ENCODE measurements at places on chromosomes 16 and 17. TPM values are rescaled to one million over a fixed set of nuclear protein-coding genes. Genes with fewer than 3 reads are reported as not detected.

DNA sequence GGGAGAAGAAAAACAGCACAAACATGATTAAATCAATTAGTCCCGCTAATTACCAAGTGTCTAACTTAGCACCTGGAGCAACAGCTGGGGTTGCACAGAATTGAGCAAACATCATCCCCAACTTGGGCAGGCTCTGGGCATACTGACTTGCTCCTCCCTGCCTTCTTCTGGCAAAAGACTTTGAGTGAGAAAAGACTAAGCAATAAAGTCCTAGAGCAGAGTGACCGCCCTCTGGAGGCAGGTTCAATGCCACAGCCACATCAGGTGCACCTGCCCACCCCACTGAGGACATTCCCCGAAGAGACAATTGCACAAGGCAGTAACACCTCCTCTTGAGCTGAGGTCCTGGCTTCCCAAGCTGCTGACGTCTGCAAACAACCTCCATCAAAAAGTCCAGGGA is 358.3 kb downstream of the SOX9 start:
- DNase-seq = no peak

DNA sequence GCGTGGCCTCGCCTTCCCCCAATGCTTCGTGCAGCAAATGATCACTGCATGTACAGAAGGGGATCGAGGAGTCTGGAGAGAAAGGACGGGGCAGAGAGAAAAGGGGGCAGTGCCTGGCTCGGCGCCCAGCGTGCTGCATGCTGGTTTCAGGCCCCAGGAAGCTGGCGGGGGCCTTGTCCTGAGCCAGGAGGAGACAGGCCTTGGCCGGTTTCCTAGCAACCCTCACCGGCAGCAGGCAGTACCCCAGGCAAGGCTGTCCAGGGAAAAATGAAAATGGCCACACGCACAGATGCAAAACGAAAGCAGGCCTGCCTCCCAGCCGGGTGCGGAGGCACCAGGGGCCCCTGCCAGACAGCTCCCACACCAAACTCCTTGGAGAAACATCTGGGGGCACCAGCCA is 126.3 kb downstream of the ZFHX3 start:
- peak; percentile 57 for DNase-seq

DNA sequence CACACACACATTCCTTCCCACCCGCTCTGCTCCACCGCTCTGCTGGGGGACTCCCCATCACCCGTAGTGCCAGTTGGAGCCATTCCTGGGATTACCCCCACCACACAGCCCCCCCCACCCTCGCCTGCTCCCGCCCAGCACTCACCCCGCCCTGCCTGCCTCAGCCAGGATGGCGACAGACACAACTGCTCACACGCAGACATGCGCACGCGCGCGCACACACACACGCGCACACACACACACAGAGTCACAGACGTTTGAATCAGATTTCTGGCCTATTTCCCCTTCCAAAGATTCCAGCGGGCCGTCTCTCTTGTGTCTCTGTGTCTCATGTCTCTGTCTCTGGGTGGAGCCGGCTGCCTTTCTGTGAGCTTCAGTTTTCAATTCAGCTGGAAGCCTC is 4.4 kb downstream of the CACNA1G start:
- DNase-seq = peak; percentile 54

- DNase-seq = no peak
These were observed 3.3 kb downstream of the IFT20 start for GRCh38 chr17:28331891-28332420.

DNA sequence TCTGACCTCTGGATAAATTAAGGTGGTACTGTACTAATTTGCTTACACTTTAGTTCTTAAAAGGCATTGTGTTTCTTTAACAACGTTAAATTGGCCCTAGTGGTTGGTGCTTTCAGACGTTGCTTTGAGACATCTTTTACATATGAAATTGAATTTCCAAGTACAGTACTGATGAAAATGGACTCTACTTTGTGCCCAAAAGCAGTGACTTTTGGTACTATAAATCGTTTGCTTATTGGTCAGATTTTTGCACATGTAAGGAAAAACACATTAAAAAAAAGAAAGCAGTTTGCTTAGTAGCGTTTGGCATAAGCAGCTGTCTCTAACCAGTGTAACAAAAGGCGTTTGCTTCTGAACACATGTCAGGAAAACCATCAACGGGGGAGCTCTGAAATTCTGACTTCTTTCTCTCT is 139.6 kb downstream of the CDK5R1 start:
- DNase-seq = no peak

GRCh38 chr17:11308531-11308930 is 67.5 kb downstream of the SHISA6 start:
- DNase-seq = no peak

GRCh38 chr16:72657791-72658190 is 390.1 kb downstream of the ZFHX3 start:
- no peak for DNase-seq

- DNase-seq = no peak
These were observed 4.8 kb downstream of the EVPL start for GRCh38 chr17:76022285-76022684.

GRCh38 chr16:30369091-30369937 is 980 bp downstream of the TBC1D10B start:
- DNase-seq = no peak

- DNase-seq = no peak
These were observed 8.2 kb upstream of the PHF12 start for GRCh38 chr17:28959471-28959871.

DNA sequence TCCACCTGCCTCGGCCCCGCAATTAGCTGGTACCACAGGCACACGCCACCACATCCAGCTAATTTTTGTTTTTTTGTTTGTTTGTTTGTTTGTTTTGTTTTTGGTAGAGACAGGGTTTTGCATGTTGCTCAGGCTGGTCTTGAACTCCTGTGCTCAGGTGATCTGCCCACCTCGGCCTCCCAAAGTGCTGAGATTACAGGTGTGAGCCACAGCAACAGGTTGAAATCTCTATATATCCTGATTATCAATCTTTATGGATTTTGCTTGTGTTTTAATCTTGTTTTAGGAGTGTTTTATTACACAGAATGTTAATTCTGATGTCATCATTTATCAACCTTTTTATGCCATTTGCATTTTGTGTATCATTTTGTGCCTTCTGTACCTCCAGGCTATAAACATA is 48.2 kb downstream of the RAB11FIP4 start:
- no peak for DNase-seq

- DNase-seq = no peak
These were observed 44.8 kb upstream of the NLRP1 start for GRCh38 chr17:5629128-5629527.

- no peak for DNase-seq
These were observed 82.6 kb downstream of the IRX3 start for GRCh38 chr16:54203851-54204505.

DNA sequence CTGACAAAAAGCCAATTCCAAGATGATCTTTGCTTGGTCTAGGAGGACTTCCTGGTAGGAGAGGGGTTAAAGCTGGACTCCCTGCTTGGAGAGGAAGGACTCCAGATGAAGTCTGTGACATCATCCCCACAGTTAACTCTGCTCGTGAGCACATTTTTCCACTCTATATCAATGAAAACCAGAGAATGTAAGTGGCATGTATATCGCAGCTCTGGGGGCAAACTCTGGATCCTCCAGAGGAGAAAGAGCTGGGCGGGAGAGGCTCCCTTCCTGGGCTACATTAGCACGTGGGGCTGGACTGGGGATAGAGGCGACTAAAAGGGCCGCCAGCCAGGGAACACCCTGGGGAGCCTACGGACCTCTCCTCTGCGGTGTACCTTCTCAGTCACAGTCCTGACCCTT is 34.1 kb downstream of the HIC1 start:
- DNase-seq = peak; percentile 81

Gene CHRNE
- total RNA-seq = 0.32 TPM

DNA sequence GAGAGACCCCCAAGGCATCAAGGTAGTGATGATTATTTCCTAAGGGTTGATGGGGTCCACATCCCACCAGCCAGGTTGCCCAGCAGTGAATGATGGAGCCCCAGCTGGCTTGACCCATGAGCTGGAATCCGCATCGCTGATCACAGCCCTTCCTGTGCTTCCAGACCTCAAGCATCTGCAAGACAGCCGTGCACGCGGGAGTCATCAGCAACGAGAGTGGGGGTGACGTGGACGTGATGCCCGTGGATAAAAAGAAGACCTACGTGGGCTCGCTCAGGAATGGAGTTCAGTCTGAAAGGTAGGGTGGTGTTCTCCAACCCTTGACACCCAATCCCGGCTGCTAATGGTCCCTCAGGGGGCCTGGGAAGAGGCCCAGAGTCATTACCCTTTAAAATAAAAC is 69.3 kb downstream of the CRISPLD2 start:
- peak; percentile 59 for DNase-seq

Gene ASPHD1
- 7.8 TPM for total RNA-seq

DNA sequence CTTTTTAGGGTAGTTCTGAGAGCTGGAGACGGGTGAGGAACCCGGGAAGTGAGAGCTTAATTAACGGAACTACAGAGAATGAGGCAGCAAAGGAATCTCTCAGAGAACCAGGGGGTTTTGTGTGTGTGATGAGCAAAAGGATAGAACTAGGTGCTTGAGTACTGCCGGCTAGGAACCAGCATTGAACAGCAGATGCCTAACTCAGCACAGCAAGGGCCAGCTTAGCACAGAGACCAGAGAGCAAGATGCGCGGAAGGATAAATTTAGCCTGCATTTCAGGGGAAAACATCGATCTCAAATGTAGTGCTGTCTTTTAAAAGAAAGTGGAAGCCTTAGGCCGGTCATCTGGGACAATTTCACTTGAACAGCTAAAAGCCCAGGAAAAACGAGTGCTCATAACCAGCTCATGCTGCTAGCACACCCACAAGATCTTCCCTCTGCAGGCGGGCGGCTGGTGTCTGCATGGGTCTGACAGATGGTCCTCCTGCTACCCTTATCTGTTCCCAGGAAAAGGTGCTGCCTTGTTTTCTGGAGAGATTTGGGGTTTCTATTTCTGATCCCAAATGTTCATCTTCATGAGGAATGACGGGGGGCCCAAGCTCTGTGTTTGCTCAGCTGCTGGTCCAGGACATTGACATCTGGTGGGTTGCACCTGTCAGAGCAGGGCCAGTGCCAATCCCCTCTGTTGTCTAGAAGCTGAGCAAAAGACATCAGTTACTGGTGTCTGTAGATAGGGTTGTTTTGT is 103.9 kb downstream of the SOCS1 start:
- DNase-seq = no peak

Gene CLEC19A
- not detected for total RNA-seq

DNA sequence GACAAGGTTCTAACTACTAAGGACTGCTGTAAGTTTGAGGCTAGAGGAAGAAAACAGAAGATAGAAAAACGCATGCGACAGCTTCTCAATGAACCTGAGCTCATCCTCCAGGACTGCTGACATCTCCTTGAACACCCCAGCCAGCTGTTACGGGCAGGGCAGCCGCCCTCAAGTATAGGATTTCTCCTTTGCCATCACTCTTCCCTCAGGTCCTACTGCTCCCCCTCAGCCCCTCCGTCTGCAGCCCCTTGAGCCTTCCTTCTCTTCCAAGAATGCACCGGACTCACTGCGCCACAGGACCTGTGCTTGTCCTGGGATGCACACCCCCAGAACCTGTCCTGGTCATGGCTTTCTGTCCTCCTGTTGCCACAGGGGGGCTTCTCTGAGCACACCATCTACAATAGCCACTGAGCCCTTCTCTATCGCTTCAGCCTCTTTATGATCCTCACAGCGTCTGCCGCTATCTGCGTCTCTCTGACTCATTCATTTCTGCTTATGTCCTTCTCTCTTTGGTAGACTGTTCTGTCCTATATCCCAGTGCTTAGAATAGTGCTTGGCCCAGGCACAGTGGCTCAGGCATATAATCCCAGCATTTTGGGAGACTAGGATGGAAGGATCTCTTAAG is 15.7 kb upstream of the XYLT2 start:
- no peak for DNase-seq

GRCh38 chr16:31470615-31471014 is 1.3 kb upstream of the TGFB1I1 start:
- DNase-seq = no peak

Gene LDHD
- 0.64 TPM for total RNA-seq

Gene HIGD1B
- not detected for total RNA-seq

Gene SRCIN1
- not detected for total RNA-seq

Gene C16orf95
- 4.7 TPM for total RNA-seq

- DNase-seq = no peak
These were observed 1175.1 kb upstream of the GOT2 start for GRCh38 chr16:59909262-59909661.

Gene LGALS9B
- total RNA-seq = not detected

GRCh38 chr16:49469930-49470451 is 96.4 kb downstream of the C16orf78 start:
- no peak for DNase-seq

DNA sequence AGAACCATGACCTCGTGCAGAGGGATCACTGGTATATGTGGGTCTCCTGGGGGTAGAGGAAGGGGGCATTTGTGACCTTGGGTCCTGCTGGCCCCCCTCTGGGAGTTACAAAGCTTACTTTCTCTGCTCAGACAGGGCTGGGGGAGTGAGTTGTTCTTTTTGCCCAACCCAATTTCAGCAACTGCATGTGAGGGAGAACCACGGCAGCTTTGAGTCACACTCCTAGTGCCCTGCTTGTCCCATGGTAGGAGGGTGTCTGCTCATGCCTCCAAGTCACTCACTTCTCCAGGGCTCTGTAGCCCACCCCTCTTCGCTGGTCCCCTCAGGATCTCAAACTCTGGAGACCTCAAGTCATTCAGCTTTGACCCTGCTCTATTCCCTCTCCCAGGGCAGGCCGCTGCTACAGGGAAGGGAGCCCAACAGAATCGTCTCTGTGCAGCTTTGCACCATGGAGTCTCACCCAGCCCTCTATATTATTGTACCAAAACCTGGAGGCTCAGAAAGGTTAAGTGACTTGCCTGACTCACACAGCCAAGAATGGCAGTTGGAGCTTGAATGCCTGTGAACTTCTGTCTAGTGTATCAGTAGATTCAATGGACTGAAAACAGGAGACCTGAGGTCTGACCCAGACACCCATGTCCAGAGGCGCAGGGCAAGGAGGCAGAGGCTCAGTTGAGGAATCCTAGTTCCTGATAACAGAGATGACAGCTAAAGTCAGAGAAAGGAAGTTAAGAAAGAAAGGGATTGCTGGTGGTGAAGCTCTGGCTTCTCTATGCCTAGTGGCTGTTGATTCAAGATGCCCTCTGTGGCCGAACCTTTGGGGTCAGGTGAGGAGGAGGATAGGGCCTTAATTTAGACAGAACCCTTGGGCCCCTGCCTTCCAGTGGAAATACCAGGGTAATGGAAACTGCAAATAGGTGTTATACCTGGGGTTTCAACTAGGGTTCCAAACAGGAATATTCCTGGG is 14.6 kb upstream of the ETV4 start:
- no peak for DNase-seq

- no peak for DNase-seq
These were observed 55.1 kb upstream of the PABPN1L start for GRCh38 chr16:88921591-88921990.

DNA sequence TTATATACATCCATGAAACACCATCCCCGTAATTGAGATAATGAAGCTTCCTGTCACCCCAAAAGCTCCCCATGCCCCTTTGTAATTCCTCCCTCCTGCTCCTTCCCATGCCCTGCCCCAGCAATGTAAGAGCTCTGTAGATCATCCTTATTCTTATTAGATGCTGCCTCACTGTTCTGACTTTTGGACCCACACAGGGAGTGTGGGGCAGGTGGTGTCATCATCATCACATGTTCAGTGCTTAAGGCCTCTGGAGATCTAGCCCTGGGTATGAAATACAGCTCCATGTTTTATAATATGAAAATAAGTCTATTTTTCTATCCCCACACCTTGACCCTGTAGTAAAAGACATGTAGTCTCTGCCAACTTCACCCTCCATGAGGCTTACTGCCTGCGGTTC is 1.9 kb downstream of the XAF1 start:
- no peak for DNase-seq

Gene LPO
- not detected for total RNA-seq

- no peak for DNase-seq
These were observed 1102.7 kb upstream of the EEF2KMT start for GRCh38 chr16:6200271-6200670.

- DNase-seq = no peak
These were observed 19.5 kb upstream of the CD300E start for GRCh38 chr17:74642995-74643394.

Measured in fibroblast of villous mesenchyme (primary cell).